ENCODE measurements at places on chromosomes 2 and 18.

- DNase-seq: no peak
These were observed 247.9 kb upstream of the SYT4 start for GRCh38 chr18:43525169-43525568.

DNA sequence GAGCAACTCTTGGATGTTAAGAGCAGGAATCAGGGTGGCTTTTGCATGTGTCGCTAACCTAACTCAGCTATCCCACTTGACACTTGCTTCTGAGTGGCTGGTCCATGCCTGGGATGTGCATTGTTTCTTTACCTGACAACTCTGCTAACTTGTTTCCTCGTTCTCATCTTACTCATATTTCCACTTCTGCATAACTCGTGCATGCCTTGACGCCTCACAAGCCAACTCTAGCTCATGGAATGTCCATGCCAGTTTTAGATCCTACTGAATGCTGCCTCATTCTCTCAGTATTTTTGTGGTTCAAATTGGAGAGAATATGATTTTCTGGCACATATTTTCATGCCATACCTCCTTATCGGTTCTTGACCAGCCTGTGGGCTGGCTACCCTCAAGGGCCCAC, 52.5 kb downstream of the CDCA7 start:
- DNase-seq: no peak

GRCh38 chr2:145021962-145022665, 502.2 kb upstream of the ZEB2 start:
- no peak for DNase-seq

- no peak for DNase-seq
These were observed 438.2 kb downstream of the TSN start for GRCh38 chr2:122193622-122194021.

- DNase-seq: no peak
These were observed 176.2 kb upstream of the ST6GAL2 start for GRCh38 chr2:107062173-107062572.

DNA sequence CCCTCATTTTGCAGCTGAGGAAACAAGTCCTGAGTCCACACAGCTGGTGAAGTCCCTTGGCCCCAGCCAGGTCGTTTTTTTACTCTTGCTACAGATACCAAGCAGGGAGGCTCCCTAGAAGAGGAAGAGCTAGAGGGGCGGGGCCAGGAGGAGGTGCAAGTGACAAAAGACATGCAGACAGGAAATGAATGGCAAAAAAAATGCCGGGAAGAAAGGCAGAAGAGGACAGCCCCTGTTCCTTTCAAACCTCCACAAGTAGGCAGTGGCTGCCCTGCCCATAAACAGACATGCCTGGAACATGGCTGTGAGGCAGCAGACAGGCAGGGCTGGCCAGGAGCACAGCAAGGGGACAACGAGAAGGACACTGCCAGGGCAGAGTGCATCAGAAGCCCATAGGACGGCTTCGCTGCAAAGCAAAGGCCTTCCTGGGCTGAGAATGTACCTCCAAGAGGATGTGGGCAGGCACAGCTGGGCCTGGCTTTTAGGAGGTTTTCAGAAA, 108.7 kb downstream of the ZBTB7C start:
- DNase-seq: peak; percentile 84

DNA sequence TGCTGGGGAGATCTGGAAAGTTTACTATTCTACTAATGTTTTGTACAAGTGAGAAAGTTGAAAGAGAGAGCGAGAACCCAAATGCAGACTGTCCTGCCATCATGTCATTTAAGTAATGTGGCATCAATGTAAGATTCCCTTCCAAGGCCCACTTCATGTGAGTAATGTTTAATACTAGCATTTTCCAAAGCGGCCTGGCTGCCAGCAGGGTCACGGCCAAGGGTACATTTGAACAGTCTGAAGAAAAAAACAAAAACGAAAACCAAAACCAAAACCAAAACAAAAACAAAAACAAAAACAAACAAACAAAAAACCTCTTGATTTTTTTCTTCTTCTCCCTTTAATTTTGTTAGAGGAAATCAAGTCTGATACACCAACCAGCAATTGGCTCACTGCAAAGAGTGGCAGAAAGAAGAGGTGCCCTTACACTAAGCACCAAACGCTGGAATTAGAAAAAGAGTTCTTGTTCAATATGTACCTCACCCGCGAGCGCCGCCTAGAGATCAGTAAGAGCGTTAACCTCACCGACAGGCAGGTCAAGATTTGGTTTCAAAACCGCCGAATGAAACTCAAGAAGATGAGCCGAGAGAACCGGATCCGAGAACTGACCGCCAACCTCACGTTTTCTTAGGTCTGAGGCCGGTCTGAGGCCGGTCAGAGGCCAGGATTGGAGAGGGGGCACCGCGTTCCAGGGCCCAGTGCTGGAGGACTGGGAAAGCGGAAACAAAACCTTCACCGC, 2.2 kb downstream of the HOXD10 start:
- DNase-seq: peak; percentile 42

DNA sequence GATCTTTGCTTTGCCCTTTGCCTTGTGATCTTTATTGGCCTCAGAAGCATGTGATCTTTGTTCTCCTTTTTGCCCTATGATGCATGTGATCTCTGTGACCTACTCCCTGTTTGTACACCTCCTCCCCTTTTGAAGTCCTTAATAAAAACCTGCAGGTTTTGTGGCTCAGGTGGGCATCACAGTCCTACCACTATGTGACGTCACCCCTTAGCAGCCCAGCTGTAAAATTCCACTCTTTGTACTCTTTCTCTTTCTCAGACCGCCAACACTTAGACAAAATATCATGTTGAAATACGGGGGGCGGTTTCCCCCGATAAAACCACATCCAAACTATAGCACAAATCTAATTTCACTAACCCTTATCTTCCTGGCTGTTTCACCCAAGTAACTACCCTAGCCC, 76.7 kb upstream of the RAPGEF4 start:
- no peak for DNase-seq

GRCh38 chr2:241855245-241855887, 3.3 kb downstream of the PDCD1 start:
- no peak for DNase-seq

GRCh38 chr2:74188018-74188601, 9.4 kb upstream of the MOB1A start:
- DNase-seq: peak; percentile 38

GRCh38 chr2:129006135-129006886, 687.6 kb upstream of the HS6ST1 start:
- no peak for DNase-seq

DNA sequence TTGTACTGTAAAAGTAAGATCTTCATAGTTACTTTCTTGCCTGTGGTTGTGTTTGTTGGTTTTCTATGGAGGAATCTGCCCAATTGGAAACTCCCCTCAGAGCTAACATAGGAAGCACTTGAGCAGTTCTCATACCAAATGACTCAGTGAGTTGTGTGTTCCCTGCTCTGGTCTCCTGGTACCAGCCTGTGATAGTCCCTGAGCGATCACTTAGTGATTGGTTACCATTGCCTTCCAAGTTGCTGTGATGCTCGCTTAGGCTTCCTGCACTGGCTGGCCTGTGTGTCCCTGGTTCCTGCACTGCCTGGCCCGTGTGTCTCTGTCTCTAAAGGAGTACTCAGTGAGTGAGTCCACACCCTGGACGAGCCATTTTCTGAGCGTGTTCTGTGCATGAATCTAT, 133.0 kb downstream of the MAP4K4 start:
- no peak for DNase-seq

GRCh38 chr2:135299658-135300244, 231.3 kb downstream of the ZRANB3 start:
- DNase-seq: peak; percentile 42

GRCh38 chr2:206783718-206784117, 18.3 kb downstream of the FASTKD2 start:
- peak; percentile 15 for DNase-seq

GRCh38 chr18:23548275-23548674, 38.0 kb downstream of the NPC1 start:
- no peak for DNase-seq

DNA sequence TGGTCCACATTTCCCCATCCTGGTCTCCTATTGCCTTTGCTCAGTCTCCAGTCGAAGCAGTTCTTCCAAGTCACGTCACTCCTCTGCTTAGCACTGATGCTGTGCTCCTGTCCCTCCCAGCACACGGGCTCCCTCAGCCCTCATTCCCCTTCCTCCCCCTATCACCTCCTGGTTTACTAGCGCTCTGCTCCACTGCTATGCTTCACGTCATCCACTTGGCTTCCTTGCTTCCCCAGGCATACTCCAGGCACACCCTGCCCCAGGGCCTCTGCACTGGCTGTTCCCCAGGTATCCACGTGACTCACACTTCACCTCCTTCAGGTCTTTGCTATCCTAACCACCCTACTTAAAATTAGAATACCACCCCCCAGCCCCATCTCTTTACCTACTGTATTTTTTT, 269.3 kb downstream of the GLI2 start:
- no peak for DNase-seq

GRCh38 chr2:241771286-241772062, 5.1 kb upstream of the GAL3ST2 start:
- no peak for DNase-seq

GRCh38 chr2:11169333-11169732, 14.1 kb downstream of the SLC66A3 start:
- DNase-seq: no peak

DNA sequence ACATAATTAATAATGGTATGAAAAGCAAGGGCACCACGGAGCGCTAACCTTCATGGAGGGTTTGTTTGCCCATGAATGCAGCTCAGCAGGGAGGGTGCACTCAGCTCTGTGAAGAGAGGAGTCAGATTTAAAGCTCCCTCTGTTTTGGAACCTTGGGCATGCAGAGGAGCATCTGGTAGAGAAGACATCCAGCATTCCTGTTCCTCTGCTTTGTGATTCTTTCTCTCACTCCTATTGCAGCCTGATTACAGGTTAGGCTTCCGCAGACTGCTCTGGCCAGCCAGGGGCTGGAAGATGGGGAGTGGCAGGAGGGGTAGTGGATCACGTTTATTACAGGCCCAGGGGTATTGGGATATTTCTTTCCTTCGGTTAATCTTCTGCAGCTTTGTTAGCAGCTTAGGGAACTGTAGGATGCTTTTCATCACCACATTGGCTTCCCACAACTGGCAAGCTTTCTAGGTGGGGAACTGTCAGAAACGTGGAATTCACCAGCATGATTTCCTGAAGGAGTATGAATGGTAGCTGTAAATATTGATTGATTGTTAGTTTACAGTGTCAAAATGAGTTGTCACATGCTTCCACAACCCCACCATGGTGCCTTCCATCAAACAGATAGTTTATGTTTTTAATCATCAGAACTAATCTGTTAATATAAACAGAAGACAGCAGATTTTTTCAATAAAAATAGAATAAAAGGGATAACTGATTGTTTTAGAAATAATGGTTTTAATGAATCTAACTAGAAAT, 201.1 kb downstream of the VAPA start:
- DNase-seq: no peak
